ENCODE measurements at places on chromosomes 5 and 9. TPM values are rescaled to one million over a fixed set of nuclear protein-coding genes. Genes with fewer than 3 reads are reported as not detected.

CLPTM1L gene
- 33.3 TPM for total RNA-seq

ADGRD2 gene
- total RNA-seq, result not detected

PPP3R2 gene
- total RNA-seq, result not detected

CDK5RAP2 gene
- 75.4 TPM for total RNA-seq

ZDHHC11B gene
- 14.7 TPM for total RNA-seq

TRAF1 gene
- 2.1 TPM for total RNA-seq

GPR21 gene
- total RNA-seq, result 0.49 TPM

CDH6 gene
- 3.3 TPM for total RNA-seq

DRD1 gene
- total RNA-seq, result not detected

MYMK gene
- total RNA-seq, result not detected

TNFSF15 gene
- total RNA-seq, result 0.08 TPM

IL13 gene
- not detected for total RNA-seq

MAMDC2 gene
- total RNA-seq, result 10.8 TPM

ANKRD18B gene
- not detected for total RNA-seq

CSF1R gene
- 21.9 TPM for total RNA-seq

CCNO gene
- total RNA-seq, result not detected

ADAMTSL2 gene
- 9.5 TPM for total RNA-seq

SLC34A3 gene
- not detected for total RNA-seq

OGN gene
- total RNA-seq, result 9.3 TPM

REXO4 gene
- total RNA-seq, result 18.7 TPM

TLE1 gene
- total RNA-seq, result 9.8 TPM
